Pancreas (tissue), 10 donors: ENCODE measurements at places on chromosomes 12 and 14.

DNA sequence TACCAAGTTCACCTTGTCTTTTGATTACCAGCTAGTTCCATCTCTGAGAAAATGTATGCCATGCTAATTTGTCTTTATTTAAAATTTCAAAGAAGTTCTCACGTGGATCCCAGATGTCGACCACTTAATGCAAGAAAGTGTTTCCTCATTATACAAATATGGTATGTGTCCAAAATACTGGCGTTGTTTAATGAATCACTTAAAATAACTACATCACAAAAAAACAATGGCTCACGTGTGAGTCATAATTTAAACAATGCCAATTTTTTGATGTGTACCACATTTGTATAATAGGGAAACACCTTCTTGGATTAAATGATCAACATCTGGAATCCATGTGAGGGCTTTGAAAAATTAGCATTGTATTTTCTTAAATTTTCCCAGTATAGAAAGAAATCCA is 40.8 kb downstream of the DBX2 start:
- DNase-seq, result no peak

DNA sequence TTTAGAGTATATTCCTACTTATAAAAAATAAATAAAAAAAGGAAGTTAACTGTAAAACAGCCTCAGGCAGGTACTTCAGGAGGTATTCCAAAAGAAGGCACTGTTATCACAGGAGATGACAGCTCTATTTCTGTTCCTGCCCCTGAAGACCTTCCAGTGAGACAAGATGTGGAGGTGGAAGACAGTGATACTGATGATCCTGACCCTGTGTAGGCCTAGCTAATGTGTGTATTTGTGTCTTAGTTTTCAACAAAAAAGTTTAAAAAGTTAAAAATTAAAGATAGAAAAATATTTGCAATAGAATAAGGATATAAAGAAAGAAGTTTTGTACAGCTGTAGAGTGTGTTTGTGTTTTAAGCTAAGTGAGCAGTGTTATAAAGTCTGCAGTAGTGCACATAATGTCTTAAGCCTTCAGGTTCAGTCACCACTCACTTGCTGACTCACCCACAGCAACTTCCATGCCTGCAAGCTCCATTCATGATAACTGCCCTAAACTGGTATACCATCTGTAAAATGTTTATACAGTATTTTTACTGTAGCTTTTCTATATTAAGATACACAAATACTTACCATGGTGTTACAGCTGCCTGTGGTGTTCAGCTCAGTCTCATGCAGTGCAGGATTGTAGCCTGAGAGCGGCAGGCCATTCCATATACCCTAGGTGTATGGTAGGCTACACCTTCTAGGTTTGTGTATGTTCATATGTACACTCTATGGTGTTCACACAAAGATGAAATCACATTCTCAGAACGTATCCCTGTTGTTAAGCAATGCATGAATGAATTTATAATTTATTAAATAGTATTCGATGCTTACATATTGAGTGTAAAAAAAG is 121.1 kb downstream of the ANO6 start:
- DNase-seq, result no peak

DNA sequence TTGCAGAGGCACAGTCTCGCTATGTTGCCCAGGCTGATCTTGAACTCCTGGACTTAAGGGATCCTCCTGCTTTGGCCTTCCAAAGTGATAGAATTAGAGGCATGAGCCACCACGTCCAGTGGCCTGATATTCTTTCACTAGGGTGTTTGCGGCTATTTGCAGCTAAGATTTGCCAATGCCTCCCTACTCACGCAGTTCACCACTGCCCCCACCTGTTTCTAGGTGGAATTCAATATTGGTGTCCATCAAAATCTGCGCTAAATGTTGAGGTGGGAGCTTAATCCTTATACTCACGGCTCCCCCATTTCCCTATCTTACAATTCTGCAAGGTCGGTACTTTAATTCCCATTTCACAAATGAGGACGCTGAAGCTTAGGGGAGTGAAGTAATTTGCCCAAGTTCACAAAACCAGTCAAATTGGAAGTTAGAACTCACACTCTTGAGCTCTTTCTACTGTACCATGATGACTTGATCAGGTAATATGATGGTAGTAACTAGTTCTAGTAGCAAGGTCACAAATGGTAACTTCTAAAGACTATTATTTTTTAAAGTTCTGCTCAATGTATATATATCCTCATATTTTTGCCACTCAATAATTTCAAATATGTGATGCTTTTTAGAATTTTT is 22.1 kb upstream of the LRRC9 start:
- peak; percentile 3 for DNase-seq

DNA sequence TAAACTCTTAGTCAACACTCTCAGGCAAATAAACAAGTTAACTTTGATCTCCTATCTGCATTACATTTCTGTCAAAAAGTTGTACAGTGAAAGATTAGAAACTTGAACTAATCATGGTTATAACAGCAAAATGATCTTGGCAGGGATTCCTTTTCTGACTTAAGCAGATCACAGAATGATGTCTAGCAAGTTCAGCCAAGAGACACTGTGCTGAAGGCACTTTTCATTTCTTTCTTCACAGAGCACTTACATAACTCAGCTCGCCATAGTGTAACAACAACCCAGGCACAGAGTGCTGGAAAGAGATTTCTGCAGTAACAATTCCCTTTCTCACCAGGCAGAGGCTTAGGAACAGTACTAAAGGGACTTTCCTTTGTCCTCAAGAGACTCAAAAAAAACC is 19.6 kb upstream of the CSRP2 start:
- DNase-seq, result no peak

DNA sequence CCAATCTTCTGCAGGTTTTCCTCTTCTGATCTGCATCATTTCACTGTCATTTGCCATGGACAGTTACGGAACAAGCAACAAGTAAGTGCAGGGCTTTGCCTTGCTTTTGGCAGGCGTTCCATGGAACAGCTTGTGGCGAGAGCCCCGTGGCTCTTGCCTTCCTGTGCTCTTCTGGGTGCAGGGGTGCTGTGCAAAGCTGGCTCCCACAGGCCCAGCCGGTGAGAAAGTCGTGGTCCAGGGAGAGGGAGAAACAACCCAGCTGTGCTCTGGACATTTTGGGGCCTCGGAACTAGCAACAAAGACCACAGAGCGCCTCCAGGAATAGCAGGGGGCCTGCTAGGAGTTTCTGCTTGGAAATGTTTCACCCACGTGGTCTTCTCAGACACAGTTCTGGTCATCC is 164.7 kb downstream of the ADGRD1 start:
- DNase-seq, result no peak

- DNase-seq, result no peak
Observed at GRCh38 chr14:52690983-52691760, 4.2 kb downstream of the ERO1A start.

GRCh38 chr12:105831372-105831771 is 307.4 kb downstream of the NUAK1 start:
- DNase-seq, result no peak

- no peak for DNase-seq
Observed at GRCh38 chr14:105363847-105364708, 34.3 kb upstream of the TEX22 start.

- no peak for DNase-seq
Observed at GRCh38 chr14:103705504-103706284, 9.6 kb downstream of the XRCC3 start.

GRCh38 chr12:104719700-104720338 is 238.3 kb downstream of the SLC41A2 start:
- no peak for DNase-seq

GRCh38 chr12:122854554-122854953 is 19.3 kb downstream of the HIP1R start:
- no peak for DNase-seq

DNA sequence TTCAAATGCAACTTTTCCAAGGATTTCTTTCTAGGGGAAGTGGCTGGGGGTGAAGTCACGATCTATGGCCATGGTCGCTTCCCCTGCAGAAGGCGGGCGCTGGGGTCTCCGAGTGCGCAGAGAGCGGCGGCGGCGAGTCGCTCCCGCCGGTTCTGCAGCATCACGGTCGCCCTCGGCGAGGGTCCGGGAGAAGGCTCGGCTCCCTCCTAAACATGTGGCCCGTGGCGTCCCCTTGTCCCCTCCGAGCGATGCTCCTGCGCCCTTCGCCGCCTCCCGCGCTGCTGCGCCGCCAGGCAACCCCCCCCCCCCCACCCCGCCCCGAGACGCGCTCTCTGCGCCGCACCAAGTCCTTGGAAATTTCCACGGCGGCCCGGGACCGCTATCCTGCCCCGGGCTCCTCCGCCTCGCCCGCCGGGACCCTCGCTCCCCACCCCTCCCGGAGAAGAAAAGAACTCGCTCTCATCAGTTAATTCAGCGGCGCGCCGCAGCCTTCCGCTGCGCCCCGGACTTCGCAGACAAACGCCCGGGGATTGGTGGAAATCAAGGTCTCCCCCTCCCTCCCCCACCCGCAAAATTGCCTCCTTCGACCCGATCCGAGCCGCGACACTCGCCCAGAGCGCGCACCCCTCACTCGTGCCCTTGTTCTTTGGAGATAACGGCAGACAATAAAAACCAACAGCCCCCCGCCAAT is at the start of gene ST8SIA1:
Gene ST8SIA1, minus strand, starts transcription at position 298 of the 691 bp plus-strand sequence. CDS start 475 bp downstream, outside the sequence.
- no peak for DNase-seq

DNA sequence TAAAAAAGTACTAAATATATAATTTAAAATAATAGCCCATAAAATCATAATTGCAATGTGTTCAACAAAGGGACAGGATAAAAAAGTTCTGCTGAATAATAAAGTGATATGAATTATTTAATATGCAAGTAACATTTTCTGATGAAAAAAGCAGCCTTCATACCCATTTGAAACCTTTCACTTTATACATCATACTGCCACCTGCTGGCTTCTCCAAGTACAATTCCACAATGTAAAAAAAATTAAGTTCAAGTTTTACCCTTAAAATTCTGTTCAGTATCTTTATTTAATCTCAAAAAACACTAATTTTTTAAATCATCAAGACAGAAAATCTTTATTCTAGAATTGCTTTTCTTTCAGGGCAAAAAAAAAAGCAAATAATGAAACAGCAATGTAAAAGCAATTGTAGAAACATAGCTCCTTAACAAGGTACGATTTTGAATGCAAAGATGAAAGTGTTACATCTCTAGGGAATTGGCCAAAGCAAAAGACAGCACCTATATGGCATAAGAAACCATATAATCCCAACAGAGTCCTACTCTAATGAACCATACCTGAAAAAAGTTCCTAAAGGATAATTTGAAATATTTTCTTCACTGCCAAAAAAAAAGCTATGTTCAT is 15.0 kb downstream of the MDM1 start:
- peak; percentile 38 for DNase-seq

- DNase-seq, result no peak
Observed at GRCh38 chr14:58876608-58877007, 238.8 kb downstream of the DACT1 start.

- DNase-seq, result no peak
Observed at GRCh38 chr14:23380197-23380914, 3.5 kb downstream of the CMTM5 start.

DNA sequence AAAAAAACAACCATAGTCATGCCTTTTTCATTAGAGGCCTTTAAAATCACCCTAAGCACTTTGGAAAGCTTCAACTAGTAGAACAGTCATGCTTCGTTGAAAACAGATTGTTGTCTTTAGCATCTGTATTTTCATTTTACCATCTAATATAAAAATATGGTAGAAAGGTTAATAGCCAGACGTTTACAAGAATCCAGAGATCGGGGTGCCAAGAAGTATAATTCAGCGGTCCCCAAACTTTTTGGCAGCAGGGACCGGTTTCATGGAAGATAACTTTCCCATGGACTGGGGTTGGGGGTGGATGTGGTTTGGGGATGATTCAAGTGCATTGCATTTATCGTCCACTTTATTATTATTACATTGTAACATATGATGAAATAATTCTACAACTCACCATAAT is 138.4 kb downstream of the GLT1D1 start:
- DNase-seq, result no peak

- DNase-seq, result no peak
Observed at GRCh38 chr14:74515891-74516412, 22.4 kb downstream of the ISCA2 start.

DNA sequence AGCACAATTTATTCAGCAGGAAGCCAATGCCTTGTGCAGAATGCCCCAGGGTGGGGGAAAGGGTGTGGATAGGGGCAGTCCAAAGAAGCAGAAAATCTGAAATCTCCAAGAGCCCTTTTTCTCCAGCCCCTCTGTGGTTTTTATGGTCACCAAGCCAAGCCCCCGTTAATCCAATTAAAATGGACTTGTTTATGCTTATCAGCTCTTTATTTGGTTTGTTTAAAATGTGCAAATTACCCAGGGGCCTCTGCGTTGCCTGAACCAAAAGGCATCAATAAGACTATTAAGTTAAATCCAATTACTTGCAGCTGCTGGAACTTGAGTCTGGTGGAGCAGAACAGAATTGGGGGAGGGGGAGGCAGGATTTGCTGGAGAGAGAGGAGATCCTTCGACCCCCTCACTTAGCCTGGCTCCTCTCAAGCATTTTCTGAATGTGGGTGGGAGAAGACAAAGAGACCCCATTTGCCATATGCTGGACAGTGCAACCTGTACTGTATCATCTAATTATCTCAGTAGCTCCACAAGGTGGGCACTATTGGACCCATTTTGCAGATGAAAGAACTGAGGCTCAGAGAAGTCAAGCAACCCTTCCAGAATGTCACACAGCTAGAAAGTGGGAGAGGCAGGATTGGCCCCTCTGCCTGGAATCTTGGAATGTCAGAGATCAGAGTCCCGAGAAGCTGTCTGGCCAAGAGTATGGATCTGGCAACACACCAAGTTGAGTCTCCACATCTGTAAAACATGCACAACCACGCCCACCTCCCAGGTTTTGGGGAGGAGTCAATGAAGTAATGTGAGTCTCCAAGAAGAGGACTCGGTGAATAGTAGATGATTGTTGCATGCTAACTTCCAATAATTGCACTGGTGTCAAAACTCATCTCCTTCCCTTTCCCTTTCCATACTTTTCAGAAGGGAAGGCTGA is 66.9 kb downstream of the CMKLR1 start:
- no peak for DNase-seq

DNA sequence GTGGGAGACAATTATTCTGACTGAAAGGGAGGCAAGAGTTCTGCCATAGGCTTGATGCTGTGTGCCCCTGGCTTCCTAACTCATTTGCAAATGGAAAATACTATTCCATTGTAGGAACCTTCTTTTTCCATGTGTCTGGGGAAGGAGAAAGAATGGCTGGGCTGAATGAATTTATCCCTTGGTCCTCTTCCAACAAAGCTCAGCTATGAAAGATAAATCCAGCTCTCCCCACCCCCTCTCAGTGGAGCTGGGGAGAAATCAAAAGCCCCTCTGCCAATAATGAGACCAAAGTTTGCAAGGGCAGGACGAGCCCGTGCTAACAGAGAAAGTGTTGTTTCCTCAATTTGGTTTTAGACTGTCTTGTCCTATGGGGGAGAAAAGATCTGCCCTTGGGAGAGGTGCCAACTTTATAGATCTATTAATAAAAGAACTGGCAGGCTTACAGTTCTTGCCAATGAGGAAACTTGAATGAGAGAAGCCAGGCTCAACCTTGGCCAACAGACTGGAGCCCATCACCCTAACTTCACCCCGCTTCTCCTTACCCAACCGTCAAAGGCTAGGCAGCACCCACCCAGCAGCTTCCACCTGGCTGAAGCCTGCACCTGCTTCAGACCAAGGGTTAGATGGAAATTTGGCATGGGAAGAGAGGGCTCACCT is 8.9 kb upstream of the TCL1B start:
- no peak for DNase-seq

DNA sequence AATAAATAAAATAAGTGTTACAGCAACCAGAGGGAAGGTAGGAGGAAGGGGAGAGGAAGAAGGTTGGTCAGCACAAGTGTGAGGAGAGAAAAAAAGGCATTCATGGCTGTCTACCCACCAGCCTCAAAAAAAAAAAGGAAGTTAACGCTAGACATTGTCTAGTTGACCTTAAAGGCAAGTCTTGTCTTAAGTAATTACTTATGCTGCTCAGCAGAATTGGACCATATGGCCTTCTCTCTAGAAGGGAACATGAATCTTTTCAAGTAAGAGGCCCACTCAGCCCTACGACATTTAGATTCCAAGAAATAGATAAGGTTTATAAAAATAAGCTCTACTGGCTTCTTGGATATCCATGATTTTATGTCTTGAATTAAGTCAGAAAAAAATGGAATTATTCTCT is 172.7 kb downstream of the ETNK1 start:
- DNase-seq, result no peak
